ENCODE measurements at places on chromosomes 4 and X.

GRCh38 chrX:136870064-136870463 is 10.5 kb downstream of the RBMX start:
- no peak for DNase-seq

GRCh38 chrX:40094041-40094899 is 3.5 kb downstream of the BCOR start:
- no peak for DNase-seq

- DNase-seq, result no peak
Observed at GRCh38 chr4:165982934-165983333, 109.9 kb downstream of the TLL1 start.

- DNase-seq, result no peak
Observed at GRCh38 chr4:52783069-52783468, 31.8 kb upstream of the ERVMER34-1 start.

- DNase-seq, result no peak
Observed at GRCh38 chr4:89364541-89364940, 56.9 kb upstream of the GPRIN3 start.
